Fibroblast of mammary gland (primary cell): ENCODE measurements at places on chromosomes 4 and X.

GRCh38 chrX:12446342-12447075 is 308.2 kb downstream of the FRMPD4 start:
- peak; percentile 81 for DNase-seq

DNA sequence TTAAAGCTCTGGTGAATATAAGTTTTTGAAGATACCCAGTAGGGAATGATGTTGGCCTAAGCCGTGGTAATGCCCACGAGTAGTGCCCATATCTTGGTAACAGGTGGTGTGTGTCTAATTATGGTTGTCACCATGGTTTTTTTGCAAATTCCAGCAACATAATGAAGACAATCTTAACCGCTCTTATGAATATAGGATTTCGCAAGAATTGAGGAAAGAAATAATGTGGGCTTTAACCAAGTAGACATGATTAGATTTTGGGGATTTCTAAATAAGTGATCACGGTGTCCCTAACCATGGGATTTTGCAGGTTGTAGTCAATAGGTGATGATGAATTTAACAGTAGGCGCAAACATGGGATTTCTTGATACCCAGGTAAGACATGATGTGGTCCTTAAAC is 2.5 kb downstream of the ATXN3L start:
- DNase-seq: no peak

DNA sequence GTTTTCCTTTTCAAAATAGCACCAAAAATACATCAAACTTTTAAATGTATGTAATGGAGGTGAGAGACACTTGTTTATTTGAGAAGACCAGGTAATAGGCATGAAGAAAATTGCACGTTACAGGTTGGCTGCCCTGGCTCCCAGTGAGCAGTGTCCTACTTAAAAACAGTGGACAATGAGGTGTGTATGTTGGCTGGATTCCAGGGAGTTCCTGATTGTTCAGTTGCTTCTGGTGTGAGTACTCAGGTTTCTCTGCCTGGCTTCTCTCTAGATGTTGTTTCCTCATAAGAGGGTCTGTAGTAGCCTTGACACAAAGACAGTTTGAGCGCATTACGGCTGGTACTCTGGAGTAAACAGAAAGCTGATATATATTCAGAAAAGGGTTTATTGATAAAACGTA is 29.4 kb downstream of the SNX25 start:
- no peak for DNase-seq

- no peak for DNase-seq
Measured at GRCh38 chr4:1873291-1873690, 2.1 kb downstream of the NSD2 start.

DNA sequence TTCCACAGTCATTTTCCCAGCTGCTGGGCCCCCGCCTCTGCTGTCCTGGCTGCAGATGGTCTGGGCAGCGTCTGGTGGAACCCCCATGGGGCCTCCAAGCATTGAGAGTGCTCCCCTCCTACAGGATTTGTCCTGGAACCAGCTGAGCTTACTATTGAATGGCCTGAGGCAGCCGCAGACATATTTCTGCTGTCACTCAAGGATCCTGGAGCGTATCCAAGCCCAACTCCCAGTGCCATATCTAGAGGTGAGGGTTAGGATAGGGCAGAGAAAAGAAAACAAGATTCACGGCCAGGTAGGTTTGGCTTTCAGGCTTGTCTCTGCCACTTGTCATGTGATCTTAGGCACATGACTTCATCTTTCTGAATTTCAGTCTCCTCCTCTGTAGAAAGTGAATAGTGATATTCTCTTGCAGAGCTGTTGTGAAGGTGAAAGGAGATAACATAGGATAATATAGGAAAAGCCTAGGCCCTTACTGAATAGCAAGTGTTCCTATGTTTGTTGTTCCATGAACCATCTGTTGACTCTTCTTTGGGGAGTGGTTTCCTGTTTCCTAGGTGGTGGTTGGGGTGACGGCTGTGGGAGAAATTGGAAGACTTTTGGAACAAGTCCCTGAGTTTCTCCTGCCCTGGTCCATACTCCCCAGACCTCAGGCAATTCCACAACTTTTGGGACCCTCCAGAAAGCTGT is 52.3 kb downstream of the SEPSECS start:
- DNase-seq: no peak

GRCh38 chrX:112223391-112223790 is 140.8 kb upstream of the TRPC5 start:
- no peak for DNase-seq

DNA sequence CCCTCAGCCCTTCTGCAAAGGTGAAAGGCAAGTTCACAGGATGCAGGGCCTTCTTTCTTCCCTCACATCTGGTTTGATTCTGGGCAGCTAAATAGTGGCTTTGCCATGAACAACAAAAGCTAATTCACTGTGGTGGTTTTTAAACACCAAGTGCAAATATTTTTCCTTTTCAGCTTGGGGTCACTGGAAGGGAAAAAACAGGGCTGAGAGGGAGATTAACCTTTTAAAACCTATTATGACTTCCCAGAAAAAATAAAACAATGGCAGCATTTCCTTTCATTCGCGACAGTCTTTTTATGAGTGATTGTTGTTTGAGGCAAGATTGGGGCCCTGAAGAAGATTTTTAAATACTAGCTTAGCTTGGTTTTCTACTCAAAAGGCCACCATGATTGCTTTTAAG is 103.7 kb upstream of the SCML1 start:
- no peak for DNase-seq

GRCh38 chr4:184850018-184850417 is 24.2 kb upstream of the ACSL1 start:
- DNase-seq: no peak

DNA sequence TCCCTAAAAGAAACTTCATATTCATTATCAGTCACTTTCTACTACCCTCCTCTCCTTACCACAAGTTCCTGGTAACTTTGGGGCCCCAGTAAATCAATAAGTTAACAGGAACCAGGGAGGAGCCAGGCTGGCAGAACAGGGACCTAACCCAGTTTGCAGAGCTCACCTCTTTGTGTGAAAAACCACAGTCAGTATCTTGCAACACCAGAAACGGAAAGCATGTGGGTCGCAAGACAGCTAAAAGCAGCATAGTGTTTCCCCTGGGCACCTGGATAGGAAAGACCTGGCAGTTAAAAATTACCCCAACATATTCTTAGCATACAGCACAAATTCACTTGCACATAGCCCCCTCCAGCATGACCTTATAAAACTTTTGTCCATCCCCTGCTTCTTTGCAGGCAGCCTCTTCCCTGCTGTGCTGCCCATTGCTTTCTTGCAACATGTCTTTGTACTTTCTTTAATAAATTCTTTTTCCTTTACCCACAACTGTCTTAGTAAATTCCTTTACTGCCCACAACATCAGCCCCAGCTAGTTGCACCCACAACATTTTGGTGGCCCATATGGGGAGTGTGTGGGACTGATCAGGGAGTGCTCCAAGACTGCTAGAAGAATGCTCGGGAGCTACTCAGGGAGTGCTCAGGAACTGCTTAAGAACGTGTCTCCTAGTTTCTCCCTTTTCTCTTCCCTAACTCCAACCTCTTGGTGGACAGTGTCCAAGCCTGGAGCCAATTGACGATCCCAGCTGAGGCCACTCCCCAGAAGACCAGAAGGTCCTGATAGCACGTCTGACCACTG is 83.4 kb downstream of the MSN start:
- DNase-seq: no peak

GRCh38 chr4:139568206-139568955 is 12.4 kb upstream of the SETD7 start:
- no peak for DNase-seq

DNA sequence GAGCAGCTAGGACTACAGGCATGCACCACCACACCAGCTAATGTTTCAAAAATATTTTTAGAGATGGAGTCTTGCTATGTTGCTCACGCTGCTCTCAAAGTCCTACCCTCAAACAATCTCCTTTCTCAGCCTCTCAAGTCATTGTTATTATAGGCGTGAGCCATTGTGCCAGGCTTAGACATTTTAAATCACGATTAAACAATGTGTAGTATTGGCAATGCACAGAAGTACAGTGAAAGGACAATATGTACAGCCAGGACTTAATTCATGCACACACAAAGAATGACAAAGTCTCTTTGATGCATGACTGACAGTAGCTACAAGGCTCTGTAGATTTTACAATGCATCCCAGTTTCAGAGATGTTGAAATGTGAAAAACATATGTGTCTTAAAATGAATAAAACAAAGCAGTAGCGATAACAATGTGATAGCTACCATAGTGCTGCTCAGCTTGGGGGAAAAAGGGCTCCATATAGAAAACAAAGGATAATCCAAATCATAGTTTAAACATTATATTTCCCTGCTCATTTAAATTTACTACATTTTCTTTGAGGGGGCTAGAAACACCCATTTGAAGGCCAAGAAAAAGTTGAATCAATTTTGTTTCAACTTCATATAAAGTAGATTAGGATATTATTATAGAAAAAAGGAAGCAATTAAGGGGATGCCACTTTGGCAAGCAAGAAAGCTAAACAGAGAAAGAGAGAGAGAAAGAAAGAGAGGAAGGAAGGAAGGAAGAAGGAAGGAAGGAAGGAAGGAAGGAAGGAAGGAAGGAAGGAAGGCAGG is 272.4 kb upstream of the SMIM31 start:
- no peak for DNase-seq
